ENCODE measurements at places on chromosomes 11 and 22. TPM values are rescaled to one million over a fixed set of nuclear protein-coding genes. Genes with fewer than 3 reads are reported as not detected.

The MS4A15 gene
- not detected for total RNA-seq

The LINC01488 gene
- not detected for total RNA-seq

The CD3G gene
- not detected for total RNA-seq

The TMEM191B gene
- 2.2 TPM for total RNA-seq
